Right lung (tissue), 10 donors: ENCODE measurements at places on chromosomes 2 and 18. TPM values are rescaled to one million over a fixed set of nuclear protein-coding genes. Genes with fewer than 3 reads are reported as not detected.

Gene CPO
- 0.57 TPM for polyA plus RNA-seq

DNA sequence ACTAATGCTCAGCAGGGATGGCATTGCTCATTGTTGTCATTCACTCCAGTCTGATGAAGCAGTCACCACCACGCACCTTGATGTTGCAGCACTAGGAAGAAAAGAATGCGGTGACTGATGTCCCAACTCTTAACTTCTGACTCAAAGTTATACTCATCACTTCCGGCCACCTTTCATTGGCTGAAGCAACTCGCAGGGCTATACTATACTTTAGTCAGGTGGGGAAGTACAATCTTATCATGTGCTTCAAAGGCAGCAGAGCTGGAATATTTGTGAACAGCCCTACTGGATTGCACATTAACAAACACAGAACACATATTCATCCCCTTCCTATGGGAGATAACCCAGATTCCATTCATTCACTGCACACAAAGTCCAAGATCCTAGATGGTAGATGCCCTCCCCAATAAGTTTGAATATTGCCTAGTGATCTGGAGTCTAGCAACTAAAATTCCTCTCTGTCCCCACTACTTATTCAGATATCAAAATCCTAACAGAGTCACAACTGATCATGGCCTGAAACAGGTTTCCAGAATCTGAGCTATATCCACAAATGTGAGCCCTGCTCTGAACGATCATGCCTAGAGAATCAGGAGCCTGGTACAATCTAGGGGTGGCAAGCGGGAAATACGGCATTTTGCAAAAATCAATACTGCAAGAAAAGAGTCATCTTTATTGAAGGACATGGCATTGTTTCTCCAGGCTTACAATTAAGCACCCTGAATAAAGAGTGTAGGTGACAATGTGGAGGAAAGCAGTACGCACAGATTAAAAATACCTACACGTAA lies 3.4 kb upstream of the SPATS2L start:
- DNase-seq = no peak

GRCh38 chr2:200624658-200625057 lies 38.8 kb downstream of the AOX1 start:
- DNase-seq = no peak

- no peak for DNase-seq
Measured at GRCh38 chr2:136257893-136258292, 139.9 kb upstream of the CXCR4 start.
